Cardiac fibroblast (primary cell): ENCODE measurements at places on chromosomes 4 and X.

DNA sequence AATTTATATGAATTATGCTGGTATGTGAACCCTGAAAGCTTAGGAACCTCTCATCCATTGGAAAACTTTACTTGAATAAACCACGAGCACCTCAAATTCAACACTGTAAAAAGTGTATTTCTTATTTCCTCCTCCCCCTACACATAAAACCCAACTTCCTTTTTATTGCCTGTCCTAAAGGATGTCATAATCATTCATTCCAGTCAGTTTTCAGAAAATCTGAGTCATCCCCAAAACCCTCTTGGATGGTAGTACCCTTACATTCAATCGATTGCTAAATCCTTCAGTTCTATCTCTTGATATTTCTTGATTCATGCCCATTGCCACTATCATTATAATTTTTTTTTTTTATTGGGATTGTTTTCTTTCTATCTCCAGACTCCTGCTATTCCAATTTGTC is 91.1 kb upstream of the ATP8A1 start:
- DNase-seq, result no peak

DNA sequence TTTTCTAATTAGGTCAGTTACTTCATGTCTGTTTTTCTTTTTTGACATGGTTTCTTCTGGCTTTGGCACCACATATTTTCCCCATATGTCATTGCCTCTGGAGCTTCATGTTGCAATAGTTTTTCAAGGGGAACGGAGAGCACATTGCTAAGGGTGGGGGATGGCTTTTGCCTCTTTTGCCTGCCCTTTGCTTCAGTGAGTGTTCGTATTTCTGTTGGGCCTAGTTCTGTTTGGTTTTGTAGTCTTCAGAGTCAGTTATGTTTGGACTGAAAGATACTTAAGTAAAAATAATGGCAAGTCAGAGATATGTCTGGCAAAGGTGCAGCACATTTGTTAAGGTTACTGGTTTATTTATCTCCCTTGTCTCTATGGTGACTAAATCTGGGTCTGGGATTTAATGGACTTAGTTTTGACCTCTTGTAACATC is 29.1 kb downstream of the FHL1 start:
- DNase-seq, result peak; percentile 92

GRCh38 chrX:43581167-43581566 is 74.9 kb upstream of the MAOA start:
- no peak for DNase-seq

DNA sequence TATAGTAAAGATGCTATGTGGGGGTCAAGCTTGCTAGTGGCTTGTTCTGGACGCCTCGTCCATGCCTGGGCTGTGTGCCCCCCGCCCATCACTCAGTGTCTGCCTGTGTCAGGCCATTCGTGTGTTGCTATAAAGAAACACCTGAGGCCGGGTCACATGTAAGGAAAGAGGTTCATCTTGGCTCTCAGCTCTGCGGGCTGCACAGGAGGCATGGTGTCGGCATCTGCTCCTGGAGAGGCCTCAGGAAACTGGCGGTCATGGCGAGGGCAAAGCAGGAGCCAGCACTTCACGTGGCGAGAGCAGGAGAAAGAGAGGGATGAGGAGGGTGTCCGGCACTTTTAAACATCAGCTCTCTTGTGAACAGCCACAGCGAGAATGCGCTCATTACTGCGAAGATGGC is 25.2 kb downstream of the PIGG start:
- DNase-seq, result no peak

- DNase-seq, result no peak
Observed at GRCh38 chrX:130321550-130321949, 18.2 kb upstream of the SLC25A14 start.

- DNase-seq, result no peak
Observed at GRCh38 chr4:111842336-111842735, 302.9 kb upstream of the FAM241A start.

DNA sequence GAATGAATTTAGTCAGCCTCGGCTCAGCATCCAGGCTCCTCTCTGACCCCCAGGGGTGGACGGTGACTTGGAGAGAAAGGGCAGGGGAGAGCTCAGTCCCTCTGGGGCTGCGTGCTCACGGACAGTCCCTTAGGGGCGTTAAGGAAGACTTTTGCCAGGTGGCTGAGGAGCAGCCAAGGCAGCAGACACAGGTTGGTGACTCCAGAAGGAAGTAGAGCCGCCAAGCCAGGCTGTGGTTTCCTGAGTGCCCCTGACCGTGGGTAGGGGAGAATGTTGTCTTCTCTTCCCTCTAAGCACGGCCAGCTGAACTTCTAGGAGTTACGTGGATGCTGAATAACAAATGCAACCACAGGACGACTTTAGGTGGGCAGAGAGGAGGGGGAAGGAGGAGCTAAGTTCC is 91.0 kb upstream of the MTM1 start:
- no peak for DNase-seq

DNA sequence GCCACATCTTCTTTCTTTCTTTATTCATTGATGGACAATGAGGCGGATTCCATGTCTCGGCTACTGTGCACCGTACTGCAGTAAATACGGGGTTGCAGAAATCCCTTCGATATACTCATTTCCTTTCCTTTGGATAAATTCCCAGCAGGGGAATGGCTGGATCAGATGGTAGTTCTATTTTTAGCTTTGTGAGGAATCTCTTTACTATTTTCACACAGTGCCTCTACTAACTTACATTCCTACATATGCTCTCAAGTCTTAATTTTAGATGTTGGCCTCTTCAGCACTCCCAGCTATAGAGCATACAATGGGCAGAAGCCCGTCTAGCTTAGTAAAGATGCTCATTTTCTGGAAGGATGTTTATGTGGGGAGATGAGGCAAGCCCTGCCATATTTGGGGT is 317.4 kb downstream of the ASMT start:
- DNase-seq, result peak; percentile 13

DNA sequence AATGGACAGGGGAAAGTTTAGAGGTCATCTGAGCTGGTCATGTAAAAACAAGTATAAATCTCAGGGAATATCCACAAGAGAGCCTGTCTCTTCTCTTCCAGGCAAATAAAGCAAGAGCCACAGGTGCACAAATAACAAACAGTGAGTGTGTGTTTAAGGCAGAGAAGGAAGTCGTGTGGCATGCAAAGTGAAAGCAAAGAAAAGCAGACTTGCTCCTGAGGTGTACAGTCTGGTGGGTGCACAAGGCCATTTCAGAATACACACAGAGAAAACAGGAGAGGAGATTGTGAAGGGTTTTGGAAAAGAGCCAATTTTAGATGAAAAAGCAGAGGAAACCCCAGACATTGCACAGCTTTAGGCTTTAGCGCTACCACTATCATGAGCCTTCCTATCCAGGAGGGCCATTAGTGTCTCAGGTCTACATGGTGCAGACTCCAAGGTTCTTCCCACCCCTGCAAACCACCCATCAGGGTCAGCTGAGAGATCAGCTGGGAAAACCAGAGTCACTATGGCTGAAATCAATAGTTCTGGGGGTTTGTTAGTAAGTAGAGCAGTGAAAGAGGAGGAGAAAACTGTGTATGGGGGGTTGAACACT is 355.8 kb downstream of the KLHL4 start:
- no peak for DNase-seq

- DNase-seq, result no peak
Observed at GRCh38 chrX:45502396-45502795, 301.7 kb upstream of the DIPK2B start.

- DNase-seq, result no peak
Observed at GRCh38 chrX:129744861-129745321, 6.1 kb downstream of the XPNPEP2 start.

DNA sequence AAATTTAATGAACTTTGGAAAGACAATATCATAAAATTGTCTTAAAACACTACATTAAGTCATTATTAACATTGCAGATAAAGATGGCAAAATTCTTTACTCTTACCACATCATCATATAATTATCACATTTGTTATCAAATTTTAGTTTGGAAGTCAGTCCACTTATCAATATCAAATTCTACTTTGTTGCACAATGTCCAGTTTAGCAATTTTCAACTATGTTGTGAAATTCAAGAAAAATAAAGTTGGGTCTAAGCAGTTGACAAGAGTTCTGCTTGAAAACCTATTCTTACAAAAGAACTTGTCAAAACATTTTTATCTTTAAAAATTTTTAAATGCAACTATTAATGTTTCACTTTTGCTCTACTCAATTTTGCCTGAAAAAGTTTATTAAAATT is 44.7 kb upstream of the TET2 start:
- DNase-seq, result peak; percentile 13

DNA sequence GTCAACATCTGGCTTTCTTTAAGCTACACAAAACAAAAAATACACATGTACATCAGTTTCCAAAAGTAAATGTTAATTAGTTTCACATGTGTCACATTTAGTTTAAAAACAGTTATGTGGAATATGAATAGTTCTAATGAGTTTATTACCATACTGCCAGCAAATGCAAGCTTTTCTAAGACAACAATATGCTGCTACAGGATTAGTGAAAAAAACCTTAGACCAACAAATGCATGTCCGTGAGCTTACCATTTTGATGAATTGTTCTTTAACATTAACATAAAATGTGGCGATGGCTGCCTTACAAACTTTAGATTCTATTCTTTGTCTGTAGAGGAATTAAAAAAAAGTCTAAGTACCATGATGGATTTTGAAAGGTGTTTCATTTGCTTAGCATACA is 31.8 kb downstream of the CENPU start:
- no peak for DNase-seq

DNA sequence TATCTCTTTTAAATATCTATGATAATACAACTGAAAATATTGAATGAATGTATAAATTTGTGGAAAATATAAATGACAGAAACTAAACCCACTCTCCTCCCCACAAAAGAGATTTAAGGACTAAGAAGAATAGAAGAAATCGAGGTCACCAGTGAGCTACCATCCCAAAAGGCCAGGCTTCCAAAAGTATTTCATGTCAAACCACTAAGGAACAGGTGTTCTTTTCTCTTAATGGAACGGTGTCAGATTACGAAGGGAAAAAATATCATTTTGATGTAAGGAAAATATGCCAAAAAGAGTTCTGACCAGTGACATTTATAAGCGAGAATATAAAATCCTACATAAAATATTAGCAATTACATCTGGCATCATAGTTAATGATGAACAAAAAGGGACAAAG is 13.6 kb upstream of the TCEAL4 start:
- no peak for DNase-seq

- DNase-seq, result no peak
Observed at GRCh38 chr4:184444215-184444952, 30.0 kb downstream of the IRF2 start.

GRCh38 chr4:101232074-101232776 is 115.1 kb downstream of the PPP3CA start:
- DNase-seq, result peak; percentile 87

DNA sequence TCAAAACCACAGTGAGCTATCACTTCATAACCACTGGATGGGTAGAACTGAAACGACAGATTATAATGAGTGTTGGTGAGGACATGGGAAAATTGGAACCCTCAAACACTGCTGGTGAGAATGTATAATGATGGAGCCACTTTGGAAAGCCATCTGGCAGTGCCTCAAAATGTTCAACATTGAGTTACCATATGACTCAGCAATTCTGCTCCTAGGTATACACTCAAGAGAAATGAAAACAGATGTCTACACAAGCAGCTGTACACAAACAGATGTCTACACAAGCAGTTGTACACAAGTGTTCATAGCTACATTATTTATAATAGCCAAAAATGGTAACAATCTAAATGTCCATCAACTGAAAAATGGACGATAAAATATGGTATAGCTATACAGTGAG is 143.9 kb downstream of the PDGFRA start:
- no peak for DNase-seq

DNA sequence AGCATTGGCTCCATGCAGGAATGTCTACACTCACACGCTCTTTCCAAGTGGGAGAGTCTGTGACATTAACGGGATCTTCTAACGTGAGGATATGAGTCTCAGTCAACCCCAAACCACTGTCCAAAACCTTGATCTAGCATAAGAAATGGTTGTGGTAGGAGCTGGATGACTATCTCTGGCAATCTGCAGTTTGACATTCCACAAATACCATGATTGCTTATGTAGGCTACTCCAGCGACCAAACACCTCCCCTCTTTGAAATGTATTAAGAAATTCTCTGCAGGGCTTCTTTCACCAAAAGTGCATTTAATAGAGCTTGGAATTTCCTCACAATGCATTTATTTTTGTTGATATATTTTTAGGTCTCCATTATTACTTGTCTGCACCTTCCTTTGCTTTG is 14.1 kb upstream of the STX18 start:
- DNase-seq, result peak; percentile 79

DNA sequence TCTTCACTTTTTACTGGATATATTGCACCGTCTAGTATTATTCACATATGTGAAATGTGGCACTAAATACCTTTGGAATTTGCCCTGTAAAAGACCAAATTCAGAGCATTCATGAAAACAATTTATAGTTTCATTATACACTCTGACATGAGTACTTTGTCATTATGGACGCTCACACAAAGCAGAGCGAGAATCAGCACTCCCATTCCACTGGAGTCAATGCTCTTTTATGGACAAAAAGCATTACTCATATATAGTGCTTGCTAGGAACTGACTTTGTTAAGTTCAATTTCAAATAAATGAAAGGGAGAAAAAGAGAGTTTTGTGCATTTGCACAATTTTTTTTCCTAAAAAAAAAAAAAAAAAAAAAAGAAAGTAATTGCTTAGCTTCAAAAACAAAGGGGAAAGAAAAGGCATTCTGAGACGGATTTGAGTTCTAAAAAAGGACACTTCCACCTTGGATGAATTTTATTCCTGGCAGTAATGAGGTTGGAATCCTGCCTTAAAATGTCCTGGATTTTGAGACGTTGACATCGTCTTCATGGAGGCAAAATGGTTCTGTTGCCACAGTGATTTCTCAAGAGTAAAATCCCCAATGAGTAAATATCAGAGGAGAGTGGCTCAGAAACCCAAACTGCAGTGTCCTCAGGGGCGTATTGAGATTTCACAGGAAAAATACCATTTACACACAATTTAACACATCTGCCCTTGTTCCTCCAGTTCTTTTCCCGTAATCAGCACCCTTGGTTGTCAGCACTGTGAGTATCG is 34.8 kb downstream of the CCDC149 start:
- DNase-seq, result no peak

GRCh38 chrX:106612393-106612763 is 600 bp downstream of the RADX start:
- DNase-seq, result no peak
